Midbrain (tissue), 1 donor: ENCODE measurements at places on chromosomes 4 and X.
A peak's percentile ranks its signal among the peaks of the same experiment; 100 is the strongest.

GRCh38 chr4:105119356-105119755 is 27.3 kb upstream of the TET2 start:
- DNase-seq: no peak

DNA sequence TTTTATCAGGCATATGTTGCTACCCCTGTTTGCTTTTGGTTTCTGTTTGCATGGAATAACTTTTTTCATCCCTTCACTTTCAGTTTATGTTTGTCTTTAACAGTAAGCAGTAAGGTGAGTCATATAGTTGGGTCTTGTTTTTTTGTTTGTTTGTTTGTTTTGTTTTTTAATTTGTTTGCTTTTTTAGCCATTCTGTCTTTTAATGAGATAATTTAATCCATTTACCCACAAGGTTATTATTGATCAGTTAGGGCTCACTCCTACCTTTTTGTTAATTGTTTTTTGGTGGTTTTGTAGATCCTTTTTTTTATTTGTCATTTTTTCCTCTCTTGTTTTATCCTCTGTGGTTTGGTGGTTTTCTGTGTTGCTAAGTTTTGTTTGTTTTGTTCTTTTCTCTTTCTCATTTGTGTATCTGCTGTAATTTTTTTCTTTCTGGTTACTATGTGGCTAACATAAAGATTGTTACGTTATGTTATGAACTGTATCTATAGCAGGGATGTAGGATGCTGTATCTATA is 379.5 kb upstream of the MAD2L1 start:
- no peak for DNase-seq

GRCh38 chr4:38856524-38857337 is at the start of gene TLR6:
TLR6 (minus strand) TSS chr4:38856817; CDS start chr4:38829473, 27,344 bp downstream.
- DNase-seq: peak; percentile 39

GRCh38 chr4:108533245-108533844 is 87.0 kb upstream of the RPL34 start:
- no peak for DNase-seq

DNA sequence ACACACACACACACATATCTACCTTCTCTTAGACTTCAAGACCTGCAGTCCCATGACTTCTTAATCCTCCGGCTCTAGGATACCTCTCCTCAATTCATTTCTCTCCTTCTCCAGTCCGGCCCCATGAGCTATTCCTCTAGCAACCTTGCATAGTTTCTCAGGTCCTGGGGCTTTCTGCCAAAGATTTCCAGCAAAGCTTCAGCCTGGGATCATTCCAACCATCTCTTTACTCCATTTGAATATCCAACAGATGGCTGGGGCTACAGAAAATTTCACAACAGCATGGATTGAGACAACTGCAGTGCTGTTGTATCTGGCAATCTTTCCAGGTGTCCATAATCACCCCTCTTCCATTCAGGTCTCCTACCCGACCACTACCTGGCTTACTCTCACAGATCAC is 184.1 kb downstream of the DCHS2 start:
- no peak for DNase-seq

DNA sequence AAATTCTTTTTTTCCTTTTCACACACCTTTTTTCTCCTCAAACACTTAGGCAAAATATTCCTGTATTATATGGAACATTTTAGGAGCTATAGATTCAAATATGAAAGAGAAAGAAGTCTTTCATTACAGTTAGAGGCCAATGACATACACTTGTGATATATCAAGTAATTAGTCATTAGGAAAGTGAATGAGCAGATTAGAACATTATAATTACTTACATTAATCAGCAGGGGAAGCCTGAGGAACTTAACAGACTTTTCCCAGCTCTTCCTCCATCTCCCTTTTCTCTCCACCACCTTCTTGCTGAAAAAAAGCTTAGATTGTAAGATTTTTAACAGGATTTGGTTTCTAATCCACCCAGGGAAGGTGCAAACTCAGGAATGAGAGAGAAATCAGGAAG is 29.6 kb downstream of the KLF3 start:
- no peak for DNase-seq

GRCh38 chr4:109930464-109930863 is 17.8 kb downstream of the EGF start:
- DNase-seq: no peak

DNA sequence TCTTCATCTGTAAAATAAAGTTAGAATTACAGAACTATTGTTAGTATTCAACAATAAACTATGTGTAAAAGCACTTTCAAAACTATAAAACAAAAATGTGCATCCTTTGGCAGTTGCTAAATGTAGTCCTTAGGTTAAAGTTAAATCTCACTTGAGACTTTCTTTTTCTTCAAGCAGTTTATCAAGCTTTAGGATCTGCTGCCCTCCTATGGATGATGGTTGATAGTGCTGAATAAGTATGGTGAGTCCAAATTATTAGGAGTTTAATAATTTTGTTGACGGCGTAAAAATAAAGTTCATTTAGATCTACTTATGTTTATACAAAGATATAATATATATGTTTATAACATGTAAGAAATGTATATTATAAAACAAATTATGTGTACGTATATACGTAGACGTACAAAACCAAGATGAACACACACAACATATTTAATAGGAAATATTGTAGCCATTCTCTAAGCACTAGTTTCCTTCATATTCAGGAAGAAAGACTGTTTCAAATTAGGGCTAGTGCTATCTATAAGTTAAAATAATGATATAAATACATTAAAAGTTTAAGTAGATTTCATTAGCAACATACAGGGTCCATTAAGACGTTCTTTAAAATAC is 22.3 kb downstream of the UGT2A2 start:
- DNase-seq: peak; percentile 32

DNA sequence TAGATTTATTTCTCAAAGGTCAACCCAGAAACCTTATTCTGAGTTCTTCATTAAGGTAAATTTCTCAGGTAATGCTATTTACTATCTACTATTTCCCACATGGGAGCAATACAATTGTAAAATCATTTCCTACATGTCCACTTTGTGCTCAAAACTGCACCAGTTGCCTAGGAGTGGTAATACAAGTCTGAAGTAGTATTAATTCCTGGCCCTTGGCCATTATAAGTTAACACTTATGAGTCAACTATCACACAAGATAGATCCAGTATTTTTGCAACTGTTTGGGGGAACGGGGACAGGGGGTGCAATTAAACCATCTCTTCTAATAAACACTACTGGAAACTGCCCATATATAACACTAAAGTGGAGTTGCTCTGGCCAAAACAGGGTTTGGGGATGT is 48.9 kb downstream of the ACSL4 start:
- DNase-seq: no peak

GRCh38 chr4:28358606-28359005 is 1498.0 kb downstream of the STIM2 start:
- DNase-seq: no peak

DNA sequence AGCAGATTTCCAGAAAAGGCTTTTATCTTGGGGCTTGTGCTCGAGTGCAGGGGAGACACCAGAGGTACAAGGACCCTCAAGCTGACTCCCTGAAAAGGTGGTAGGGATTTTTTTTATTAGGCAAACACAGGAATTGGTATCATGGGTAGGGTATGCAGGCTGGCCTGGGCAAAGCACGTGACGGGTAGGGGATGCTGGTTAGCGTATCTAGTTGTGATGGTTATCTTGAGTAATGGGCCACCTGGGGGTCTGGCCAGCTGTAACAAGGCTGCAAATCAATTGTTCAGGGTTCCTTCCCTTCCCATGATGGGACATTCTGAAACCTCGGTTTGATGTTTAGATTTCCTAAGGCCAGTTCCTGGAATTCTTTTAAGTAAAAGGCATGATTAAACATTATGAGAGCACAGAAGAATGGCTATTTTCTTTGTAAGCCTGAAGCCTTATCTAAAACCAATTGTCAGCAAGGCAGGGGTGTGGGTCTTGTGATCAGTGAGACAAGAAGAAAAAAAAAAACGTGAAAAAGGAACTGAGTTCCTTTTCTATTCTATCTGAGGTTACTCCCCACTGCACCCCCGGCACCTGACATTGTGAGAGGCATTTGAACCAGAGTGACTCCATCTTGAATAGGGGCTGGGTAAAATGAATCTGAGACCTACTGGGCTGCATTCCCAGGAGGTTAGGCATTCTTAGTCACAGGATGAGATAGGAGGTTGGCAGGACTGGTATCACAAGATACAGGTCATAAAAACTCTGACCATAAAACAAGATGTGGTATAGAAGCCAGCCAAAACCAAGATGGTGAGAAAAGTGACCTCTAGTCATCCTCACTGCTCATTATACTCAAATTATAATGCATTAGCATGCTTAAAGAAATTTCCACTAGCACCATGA is 64.2 kb upstream of the S100G start:
- DNase-seq: no peak

DNA sequence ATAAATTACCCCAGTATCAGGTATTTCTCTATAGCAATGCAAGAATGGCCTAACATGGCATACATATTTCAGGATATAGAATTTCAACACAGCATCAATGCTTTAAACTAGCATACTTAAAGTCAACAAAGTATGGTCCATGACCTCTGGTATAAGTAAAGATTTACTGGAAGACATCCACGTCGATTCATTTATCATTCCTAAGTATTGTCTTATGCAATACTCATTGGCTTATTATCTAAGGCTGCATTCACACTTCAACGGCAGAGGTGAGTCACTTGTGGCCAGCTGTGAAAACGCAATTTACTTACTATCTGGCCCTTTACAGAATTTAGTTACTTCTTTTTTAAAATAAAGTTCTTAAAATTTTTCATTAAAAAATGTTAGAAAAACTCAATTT is 42.6 kb downstream of the ADGRA3 start:
- no peak for DNase-seq

DNA sequence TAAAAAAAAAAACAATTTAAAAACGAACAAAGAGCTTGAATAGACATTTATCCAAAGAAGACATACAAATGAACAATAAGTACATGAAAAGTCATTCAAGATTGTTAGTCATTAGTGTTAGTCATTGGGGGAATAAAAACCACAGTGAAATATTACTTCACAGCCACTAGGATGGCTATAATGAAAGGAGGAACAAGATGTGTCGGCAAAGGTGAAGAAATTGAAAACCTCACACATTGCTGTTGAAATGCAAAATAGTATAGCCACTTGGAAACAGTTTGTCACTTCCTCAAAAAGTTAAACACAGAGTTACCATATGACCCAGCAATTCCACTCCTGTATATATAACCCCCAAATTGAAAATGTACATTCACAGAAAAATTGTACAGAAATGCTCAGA is 45.2 kb upstream of the SLC39A8 start:
- DNase-seq: no peak

GRCh38 chr4:146211440-146211839 is 2.9 kb upstream of the REELD1 start:
- no peak for DNase-seq

- no peak for DNase-seq
Observed at GRCh38 chrX:43000121-43000520, 222.2 kb upstream of the PPP1R2C start.

DNA sequence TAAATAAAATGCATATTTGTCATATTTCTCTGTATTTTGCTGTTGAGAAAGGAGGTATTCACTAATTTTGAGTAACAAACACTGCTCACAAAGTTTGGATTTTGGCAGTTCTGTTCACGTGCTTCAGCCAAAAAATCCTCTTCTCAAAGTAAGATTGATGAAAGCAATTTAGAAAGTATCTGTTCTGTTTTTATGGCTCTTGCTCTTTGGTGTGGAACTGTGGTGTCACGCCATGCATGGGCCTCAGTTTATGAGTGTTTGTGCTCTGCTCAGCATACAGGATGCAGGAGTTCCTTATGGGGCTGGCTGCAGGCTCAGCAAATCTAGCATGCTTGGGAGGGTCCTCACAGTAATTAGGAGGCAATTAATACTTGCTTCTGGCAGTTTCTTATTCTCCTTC is 3.3 kb downstream of the HTT start:
- DNase-seq: no peak

- no peak for DNase-seq
Observed at GRCh38 chrX:1111601-1112300, 100.7 kb downstream of the CRLF2 start.

- no peak for DNase-seq
Observed at GRCh38 chr4:7852568-7853185, 87.0 kb downstream of the AFAP1 start.

DNA sequence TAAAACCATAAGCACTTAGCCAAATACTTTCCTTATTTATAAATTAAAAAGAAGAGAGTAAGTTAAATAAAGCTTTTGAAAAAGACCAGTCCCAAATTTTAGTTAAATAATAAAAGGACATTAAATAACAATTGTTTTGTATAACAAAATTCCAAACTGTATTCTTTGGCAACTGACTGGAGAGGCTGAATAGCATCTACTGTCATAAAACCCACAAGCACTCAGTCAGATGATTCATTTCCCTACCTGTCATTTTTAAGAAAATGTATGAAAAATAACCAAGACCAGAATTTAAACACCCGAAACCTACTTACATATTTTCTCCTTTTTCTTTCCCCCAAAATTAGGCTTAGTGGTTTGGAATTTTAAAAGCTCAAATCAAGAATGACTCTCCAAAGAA is 32.5 kb upstream of the SMIM10L2A start:
- DNase-seq: no peak

DNA sequence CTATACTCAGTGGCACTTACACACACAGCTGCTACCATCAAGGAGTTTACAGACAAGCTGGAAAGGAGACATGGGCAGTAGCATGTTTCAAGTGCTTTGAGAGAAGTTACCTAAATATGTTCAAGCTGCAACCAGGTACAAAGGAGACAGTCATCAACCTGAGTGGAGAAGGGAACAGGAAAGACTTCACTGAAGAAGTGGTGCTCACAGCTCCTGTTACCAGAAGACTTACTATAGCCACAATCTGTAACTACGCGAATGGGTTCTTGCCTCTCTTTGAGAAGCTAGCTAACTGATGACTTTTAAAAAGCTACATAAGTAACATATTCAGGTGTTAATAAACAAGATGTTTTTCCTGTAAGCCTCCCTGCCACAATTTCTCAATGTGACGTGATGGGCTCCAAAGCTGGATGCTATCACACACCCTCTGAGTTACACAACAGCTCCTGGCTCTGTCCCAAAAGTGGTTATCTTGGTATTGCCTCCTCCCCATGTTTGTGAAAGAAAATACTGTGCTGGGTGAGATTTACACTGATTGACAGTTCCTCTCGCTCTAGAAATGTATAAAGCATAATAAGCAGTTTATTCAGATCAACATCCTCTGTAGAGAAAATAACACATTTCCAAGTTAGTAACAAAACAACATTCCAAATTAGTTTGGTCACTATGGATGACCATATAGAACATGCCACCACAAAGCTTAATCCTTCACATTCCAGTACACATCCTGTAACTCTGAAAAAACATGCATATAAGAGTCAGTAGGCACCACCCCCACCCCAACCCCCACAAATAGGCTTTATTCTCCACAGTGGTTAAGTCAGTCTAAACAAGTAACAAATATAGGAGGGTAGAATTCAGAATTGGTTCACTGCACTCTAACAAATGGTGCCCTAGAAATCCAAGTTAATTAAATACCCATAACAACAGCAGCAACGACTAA is 81.8 kb downstream of the FRYL start:
- DNase-seq: no peak
